ENCODE measurements at places on chromosomes 6 and 20.

DNA sequence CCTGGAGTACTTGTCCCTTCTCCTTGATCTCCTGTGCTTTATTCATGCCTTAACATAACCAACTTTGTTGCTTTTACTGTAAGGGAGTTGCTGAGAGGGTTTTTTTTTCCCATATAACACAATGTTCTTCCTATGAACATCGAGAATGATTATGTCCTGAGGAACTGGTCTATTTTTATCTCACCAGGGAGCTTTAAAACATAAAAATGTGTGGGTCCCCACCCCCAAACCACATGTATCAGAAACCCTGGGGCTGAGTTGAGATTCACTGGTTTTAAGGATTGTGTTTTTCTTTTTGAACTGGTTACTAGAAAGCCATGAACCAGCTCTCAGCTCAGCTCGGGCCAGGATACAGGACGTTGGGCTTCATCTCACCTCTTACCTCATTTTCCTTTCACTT is 118.5 kb upstream of the JAG1 start:
- DNase-seq, result no peak

DNA sequence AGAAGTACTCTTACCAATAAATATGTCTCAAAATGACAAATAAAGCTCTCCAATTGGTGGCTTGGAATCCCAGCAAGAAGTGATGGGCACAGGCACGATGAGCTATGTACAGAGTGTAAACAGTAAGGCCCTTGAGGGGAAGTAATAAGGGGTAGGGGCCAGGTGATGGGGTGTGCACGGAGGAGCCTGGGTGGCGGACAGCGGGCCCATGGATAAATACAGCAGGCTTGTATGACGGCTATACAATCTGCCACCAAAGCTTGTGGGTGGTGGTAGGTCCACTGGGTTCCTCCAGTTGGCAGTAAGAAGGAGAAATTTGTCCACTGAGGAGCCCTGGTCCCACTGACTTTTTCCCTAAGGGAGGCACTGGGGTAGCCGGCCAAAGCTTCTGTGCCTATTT is 205.4 kb upstream of the RNF24 start:
- no peak for DNase-seq

DNA sequence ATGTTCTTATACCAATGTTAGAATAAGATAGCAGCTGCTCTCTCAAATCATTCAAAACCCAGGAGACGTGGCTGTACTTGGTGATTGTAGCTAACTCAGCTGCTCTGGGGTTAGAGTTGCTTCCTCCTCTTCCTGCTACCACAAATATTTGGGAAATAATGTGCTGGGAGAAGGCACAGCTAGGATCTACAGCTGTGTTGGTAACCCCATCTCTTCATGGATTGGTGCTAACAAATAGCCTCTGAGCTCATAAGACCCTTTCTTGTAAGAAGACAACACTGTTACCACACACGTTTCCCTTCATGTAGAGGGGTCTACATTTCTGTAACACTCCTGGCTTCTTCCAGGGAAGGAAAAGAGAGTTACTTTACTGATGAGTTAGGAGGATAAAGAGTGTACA is 911.0 kb upstream of the CITED2 start:
- no peak for DNase-seq

DNA sequence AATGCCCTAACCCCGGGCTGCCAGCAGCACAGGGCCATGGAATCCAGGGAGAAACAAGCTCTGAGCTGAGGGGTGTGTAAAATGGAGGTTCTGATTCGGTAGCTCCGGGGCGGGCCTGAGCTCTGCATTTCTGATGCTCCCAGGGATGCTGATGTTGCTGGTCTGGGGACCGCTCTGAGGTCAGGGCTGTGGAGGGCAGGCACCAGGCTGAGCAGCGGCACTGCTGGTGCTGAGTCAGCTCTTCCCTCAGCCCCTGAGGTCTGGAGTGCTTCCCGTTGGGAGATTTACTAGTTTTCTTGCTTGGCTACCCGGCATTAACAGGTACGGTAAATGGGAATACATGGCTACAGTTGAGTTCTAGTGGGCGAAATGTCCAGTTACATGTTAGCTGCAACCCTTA is 18.6 kb upstream of the CST3 start:
- no peak for DNase-seq

DNA sequence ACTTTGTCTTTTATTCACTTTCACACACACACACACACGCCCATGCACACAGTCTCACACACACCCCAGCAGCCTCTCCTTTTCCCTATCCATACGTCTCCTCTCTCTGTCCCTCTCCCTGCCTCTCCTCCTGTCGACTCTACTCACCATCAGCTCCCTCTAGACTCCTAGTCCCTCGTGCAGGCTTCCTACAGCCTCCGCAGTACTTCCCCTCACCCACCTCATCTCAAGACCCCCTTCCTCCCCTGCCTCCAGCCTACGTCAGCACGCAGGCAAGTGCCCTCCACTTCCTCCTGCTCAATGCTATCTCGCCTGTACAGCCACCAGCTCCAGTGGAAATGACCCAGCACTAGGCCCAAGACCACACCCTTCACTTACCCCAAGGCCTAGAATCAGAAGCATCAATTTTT is 820 bp upstream of the TREML2 start:
- no peak for DNase-seq

GRCh38 chr6:117545161-117545595 is 57.1 kb downstream of the GOPC start:
- no peak for DNase-seq

GRCh38 chr6:125222531-125223455 is 69.2 kb downstream of the TPD52L1 start:
- DNase-seq, result no peak

DNA sequence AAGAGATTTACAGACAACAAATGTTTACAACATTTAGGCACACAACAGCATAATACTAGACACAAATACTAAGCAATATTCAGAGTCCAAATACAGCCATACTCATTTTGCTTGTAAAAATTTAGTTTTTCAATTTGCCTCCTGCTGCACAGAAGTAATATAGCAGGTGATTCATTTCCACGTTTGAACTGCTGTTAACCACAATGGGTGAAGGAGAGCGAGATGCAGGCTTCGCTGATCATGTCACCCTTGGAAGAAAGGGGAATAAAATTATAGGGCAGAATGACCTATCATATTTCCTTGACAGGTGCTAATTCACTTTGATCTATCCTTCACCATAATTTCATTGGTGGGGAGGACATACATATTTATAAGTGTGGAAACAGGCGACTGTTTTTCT is 643.8 kb upstream of the AGPAT4 start:
- no peak for DNase-seq

DNA sequence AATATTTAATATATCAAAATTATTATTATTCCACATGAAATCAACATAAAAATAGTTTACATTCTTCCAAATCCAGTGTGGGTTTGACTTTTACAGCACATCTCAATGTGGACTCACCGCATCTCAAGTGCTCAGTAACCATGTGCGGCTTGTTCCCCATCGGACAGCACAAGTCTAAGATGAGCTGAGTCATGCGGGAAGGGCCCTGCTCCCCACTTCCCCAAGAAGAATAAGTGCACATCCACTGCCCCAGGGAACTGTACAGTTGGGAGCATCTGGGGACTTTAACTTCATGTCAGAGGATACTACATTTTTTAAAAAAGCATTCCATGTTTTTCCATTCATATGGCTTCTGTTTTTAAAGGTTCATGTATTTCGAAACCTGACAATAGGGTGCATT is 325.6 kb downstream of the BTBD3 start:
- DNase-seq, result no peak

GRCh38 chr20:47118641-47119040 is 224.0 kb downstream of the EYA2 start:
- no peak for DNase-seq

DNA sequence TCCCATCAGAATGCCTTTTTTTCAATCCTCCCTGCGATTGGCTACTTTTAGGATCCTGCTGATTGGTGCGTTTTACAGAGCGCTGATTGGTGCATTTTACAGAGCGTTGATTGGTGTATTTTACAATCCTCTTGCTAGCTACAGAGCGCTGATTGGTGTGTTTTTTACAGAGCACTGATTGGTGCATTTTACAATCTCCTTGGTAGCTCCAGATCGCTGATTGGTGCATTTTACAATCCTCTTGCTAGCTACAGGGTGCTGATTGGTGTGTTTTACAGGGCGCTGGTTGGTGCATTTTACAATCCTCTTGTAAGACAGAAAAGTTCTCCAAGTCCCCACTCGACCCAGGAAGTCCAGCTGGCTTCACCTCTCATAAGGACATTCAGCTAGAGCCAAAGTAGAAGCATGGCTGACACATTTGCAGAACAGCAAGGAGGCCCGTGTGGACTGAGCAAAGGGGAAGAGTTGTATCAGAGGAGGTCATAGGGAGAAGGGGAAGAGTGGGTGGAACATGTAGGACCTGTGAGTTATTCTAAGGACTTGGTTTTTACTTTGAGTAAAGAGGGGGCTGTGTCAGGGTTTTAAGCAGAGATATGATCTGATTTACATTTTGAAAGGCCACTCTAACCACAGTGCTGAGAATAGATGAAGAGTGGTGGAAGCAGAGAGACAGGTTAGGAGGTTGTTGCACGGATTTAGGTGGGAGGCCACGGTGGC is 2.6 kb downstream of the ALDH5A1 start:
- no peak for DNase-seq

DNA sequence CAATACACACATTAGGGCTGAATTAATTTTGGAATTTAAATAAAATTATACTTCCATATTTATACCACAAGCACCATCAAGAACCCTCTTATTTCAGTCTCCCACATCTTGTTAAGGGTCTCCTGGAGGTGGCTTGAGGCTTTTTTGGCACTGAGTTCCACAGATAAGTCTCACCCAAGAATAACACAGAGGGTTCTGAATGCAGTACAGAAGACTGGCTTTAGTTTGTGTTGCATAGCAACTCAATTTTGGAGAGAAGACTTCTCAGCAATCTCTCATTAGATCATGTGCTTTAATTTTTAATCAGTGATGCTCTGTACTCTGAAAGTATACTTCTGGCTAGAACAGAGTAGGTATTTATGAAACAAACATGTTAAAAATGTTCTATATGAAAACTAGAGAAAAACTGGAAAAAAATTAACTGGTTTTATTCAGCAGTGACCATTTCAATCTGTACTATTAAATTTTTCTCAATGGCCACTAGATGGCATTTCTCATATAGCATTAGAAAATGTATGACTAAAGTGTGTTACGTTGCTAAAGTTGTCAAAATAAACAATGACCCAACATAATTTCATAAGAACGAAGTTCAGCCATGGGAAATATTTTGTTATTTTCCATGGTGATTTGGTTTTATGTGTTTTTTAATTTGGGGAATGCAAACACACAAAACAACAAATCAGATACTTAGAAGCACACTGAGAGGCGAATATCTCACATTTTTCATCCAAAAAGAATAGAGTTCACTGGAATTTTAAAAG is 32.7 kb upstream of the MAP7 start:
- DNase-seq, result no peak
